ENCODE measurements at places on chromosomes 1 and 21.
A peak's percentile ranks its signal among the peaks of the same experiment; 100 is the strongest.

DNA sequence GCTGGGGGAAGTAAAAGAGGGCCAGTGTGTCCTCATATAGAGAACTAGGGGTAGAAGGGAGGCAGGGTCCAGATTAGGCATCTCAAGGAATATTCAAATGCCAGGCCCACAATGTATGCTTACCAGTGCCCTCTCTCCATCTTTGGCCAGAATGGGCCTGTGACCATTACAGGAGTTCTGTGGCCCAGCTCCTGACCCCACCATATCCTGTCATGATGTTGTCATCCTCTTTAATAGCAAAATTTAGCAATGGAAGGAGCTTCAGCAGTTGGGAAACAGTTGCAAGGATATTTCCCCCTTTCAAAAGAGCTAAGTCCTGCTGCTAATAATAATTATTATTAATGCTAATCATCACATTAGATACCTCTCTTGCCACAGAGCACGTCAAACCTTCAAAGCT lies 49.3 kb upstream of the JUN start:
- no peak for DNase-seq

GRCh38 chr1:235019471-235019870 lies 109.2 kb downstream of the TOMM20 start:
- no peak for DNase-seq

- no peak for DNase-seq
Observed at GRCh38 chr1:20956272-20956671, 169.2 kb upstream of the HP1BP3 start.

GRCh38 chr1:248788327-248788726 lies 32.8 kb upstream of the LYPD8 start:
- DNase-seq: no peak

- DNase-seq: peak; percentile 12
Observed at GRCh38 chr21:28336314-28336713, 656.4 kb downstream of the LTN1 start.

DNA sequence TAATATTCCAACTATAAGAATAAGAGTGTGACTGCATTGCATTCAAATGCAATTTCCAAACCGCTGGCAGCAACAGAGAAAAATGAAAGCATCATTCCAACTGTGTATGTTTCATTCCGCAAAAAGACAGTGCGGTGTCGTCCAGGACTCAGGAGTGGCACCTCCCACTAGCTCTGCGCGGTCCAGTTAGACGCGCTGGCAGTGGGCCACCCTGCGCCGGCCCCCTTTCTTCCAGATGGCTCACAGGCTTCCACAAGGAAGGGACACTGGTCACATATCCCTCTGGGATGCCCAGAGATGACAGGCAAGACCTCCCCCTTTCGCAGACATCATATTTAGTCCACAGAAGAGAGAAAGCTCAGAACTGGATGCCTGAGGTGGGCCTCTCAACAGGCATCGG lies 11.9 kb downstream of the WRAP73 start:
- no peak for DNase-seq

DNA sequence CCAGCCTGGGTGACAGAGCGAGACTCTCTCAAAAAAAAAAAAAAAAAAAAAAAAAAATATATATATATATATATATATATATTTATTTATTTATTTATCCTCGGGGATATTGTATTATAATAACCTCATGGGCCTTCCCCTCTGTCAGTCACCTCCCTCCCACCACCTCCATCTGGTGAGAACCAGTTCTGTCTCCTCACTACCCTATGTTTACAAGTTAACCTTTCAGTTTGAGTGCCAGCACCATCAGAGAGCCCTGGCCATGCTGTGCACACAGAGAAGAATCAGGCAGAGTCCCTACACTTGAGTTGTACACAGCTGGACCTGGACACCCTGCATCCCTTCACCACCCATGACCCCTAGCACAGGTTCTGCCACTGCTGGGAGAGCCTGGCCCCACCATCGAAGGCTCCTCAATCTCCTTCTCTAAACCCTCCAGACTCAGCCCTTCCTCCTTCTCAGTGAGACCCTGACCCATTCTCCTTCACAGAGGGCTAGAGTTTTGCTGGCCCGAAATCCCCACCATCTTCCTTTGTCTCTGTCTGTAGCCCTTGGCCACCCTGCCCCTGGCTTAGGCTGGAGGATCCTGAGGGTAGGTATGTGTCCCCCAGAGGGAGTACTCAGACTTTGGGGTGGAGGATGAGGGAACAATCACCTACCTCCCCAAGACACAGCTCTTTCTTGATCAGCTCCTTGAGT lies 1.2 kb downstream of the S100A5 start:
- no peak for DNase-seq

- DNase-seq: peak; percentile 35
Observed at GRCh38 chr1:109499661-109500536, 6.0 kb downstream of the CYB561D1 start.

- no peak for DNase-seq
Observed at GRCh38 chr1:1118011-1118875, 2.4 kb upstream of the C1orf159 start.
